ENCODE measurements at places on chromosomes 5 and 9.
A peak's percentile ranks its signal among the peaks of the same experiment; 100 is the strongest.

DNA sequence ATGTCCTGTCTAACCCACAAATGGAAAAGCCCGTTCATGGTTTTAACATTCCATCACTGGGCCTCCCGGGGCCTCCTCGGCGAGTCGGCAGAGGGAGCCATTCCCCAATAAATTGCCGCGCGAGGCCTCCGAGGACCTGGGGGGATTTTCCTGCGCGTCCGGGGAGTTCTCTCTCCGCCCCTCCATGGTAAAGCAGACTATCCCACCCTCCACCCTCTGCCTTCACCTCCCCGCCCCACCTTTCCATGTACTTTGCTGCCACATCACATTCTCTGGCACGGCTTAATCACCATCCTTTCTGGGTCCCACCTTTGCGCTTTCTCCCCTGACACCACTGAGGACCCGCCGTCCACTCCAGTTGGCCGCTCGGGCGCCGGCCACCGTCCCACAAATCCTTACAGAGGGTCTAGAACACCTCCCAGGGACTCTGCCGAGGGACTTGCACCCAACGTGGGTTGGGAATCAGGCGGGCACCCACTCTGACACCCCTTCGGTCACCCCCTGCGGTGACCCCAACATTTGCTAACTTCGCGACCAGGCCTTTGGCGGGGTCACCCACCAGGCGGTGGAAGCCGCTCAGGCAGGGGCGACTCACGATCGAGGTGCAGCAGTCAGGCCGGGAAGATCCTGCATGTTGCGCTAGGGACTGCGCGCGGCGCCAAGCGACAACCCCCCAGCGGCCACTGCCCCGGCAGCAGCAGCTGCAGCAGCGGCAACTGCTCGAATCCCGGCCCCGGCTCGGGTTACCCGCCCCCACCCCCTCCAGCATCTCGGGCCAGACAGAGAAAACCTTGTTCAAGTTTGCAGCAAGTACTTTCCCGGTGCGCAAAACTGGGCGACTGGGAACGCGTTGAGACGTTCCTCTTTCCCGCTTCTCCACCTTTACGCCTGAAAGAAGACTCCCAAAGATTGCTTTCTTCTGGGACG, at the start of gene MEGF10:
Gene MEGF10 (plus strand): TSS at position 778 of the 927 bp plus-strand sequence. CDS start 40,513 bp downstream, outside the sequence.
- H3K4me3 ChIP-seq, result peak within 1 kb of the TSS; percentile 27
- H3K27ac ChIP-seq, result no peak within 1 kb of the TSS
- no peaks in the 10 kb centered on the region for H3K4me1 ChIP-seq

GRCh38 chr5:156655732-156656131, 194.4 kb upstream of the PPP1R2B start:
- no peaks in the 10 kb centered on the region for H3K27me3 ChIP-seq
- no peak for DNase-seq
- H3K36me3 ChIP-seq, result no peaks in the 10 kb centered on the region
- H3K4me3 ChIP-seq, result no peak overlapping the region
- no peaks in the 10 kb centered on the region for H3K4me1 ChIP-seq

- H3K36me3 ChIP-seq, result no peaks in the 10 kb centered on the region
- no peak overlapping the region for H3K4me3 ChIP-seq
- H3K27me3 ChIP-seq, result no peaks in the 10 kb centered on the region
- no peak for DNase-seq
- no peak overlapping the region for H3K27ac ChIP-seq
- H3K4me1 ChIP-seq, result no peaks in the 10 kb centered on the region
These were observed 98.5 kb upstream of the PTCH1 start for GRCh38 chr9:95615246-95615645.

- H3K36me3 ChIP-seq, result no peaks in the 10 kb centered on the region
- no peaks in the 10 kb centered on the region for H3K27me3 ChIP-seq
- no peak for DNase-seq
- no peak overlapping the region for H3K4me3 ChIP-seq
- H3K4me1 ChIP-seq, result no peaks in the 10 kb centered on the region
These were observed 35.8 kb upstream of the SPRY4 start for GRCh38 chr5:142360607-142361120.

- no peaks in the 10 kb centered on the region for H3K4me1 ChIP-seq
- H3K4me3 ChIP-seq, result no peak overlapping the region
- no peak overlapping the region for H3K27ac ChIP-seq
- no peaks in the 10 kb centered on the region for H3K27me3 ChIP-seq
- H3K36me3 ChIP-seq, result no peaks in the 10 kb centered on the region
- DNase-seq, result no peak
These were observed 232.3 kb upstream of the IRX2 start for GRCh38 chr5:2983583-2984300.

All from uterus (tissue), 4 donors.